ENCODE measurements at places on chromosomes 16 and 17.
A peak's percentile ranks its signal among the peaks of the same experiment; 100 is the strongest.

GRCh38 chr16:88505405-88506082, 52.5 kb downstream of the ZFPM1 start:
- no peak for DNase-seq

DNA sequence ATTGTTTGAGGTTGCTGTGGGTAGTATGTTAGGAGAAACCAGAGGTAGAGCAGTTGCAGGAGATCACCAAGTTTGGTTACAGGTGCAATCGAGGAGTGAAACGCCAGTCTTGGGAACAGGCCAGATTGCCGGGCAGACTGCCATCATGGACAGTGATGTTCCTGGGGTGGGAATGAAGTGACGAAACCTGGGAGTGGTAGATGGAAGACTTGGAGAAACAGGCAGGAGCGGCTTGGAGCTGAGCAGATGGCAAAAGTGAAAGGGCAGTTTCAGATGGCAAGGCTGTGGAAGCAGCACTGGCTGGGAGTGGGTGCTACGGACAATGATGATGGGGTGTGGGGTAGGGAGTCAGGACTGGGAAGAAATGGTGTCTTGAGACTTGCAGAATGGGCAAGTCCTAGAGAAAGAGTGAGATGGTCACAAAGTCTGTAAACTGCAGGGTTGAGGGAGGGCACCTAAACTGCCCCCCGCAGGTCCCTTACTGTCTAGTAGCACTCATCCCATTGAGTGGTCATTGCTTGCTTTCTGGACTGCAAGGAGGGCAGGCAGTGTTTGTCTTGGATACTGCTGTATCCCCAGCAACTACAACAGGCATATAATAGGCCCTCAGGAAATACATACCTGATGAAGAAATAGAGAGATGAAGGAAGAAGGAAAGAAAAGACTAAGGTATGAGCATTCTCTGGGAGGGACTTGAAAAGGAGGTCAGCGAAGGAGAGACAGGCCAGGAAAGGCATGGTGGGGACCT, 29.5 kb upstream of the ULK2 start:
- no peak for DNase-seq

DNA sequence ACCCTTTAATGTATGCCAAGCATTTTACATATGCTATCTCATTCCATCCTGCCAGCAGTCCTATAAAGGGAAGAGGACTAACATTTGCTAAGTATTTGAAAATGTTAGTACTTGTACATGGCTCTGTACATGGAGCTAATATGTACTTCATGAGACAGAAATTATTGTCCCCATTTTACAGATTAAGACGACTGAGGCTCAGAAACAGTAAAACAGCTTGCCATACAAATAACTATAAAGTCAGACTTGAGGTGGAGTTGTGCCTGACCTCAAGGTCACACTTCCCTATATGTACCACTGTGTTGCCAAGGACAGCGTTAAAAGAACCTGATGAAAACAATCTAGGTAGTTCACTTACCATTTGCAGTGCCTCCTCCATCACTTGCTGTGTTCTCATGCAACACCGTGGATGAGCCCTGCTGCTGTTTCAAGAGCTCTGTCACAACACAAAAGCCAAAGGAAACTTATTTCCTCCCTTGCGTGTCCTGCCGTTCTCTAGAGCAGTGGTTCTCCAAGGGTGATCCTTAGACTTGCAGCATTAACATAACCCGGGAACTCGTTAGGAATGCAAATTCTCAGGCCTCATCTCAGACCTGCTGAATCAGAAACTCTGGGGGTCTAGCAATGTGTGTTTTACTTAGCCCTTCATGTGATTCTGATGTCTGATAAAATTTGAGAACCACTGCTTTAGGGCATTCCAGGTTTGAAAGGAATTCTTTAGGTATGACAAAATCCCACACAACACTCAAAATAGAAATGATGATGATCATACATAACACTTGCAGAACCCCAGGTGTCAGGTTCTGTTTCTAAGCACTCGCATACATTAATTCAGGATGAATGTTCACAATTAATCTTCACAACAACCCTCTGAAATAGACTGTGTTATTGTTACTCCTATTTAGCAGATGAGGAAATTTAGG, 51.2 kb upstream of the MTMR4 start:
- no peak for DNase-seq

- no peak for DNase-seq
These were observed 111.7 kb downstream of the TANGO6 start for GRCh38 chr16:68954911-68955635.

- DNase-seq = peak; percentile 10
These were observed 24.3 kb downstream of the G6PC1 start for GRCh38 chr17:42924891-42925290.

GRCh38 chr17:67044016-67044772, at the start of gene CACNG1:
Gene CACNG1 (plus strand): TSS chr17:67044554. CDS start chr17:67044661, 107 bp downstream.
- no peak for DNase-seq

DNA sequence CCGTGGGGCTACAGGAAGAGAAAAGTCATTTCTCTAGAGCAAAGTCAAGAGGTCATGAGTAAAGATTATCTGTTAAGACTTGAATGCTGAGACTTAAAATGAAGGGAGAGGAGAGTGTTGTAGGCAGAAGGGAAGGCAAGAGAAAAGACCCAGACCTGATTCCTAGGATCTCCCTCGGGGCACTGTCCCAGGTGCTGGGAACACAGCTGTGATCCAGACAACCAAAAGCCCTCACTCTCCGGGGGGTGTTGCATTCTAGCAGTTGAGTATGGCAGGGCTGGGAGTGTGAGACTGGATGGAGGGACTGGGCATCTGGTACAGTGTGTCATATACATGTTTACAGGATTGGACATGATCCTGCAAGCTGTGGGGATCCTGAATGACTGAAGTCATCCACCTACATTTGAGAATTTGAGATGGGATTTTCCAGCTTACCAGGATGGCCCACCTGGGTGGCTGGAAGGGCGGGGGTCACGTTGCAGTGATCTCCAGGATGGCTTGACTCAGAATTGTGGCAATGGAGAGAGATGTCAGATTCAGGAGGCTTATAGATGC, 29.1 kb downstream of the ARSG start:
- no peak for DNase-seq

- no peak for DNase-seq
These were observed 66.8 kb downstream of the AKAP1 start for GRCh38 chr17:57151798-57152197.

DNA sequence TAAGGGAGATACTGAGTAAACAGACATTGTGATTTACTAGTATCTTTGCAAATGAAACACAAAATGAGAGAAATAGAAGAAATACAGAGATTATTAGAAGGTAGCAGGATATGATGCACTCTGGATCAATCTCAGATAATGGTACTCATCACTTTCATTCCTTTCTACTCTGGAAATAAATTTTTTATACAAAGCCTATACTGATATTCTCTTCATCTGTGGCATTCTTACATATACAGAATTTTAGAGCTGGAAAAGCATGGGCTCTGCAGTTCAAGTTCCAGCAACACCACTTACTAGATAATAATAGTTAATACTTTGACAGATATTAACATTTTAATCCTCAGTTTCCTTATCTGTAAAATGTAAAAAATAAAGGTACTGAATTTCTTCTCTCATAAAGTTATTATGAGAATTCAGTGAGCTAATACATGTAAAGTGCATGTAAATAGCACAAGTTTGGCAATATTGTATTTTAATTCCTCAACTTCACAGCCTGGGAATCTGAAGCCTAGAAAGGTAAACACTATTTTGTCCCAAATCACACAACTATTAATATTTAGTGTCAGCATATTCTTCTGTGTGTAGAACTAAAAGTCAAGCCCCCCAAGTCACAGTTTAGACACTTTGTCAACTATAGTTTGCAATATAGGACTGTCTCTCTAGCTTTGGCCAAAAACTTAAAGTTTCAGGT, 6.5 kb downstream of the RNF43 start:
- no peak for DNase-seq

- DNase-seq = no peak
These were observed 219.4 kb downstream of the TANC2 start for GRCh38 chr17:63185420-63185819.

DNA sequence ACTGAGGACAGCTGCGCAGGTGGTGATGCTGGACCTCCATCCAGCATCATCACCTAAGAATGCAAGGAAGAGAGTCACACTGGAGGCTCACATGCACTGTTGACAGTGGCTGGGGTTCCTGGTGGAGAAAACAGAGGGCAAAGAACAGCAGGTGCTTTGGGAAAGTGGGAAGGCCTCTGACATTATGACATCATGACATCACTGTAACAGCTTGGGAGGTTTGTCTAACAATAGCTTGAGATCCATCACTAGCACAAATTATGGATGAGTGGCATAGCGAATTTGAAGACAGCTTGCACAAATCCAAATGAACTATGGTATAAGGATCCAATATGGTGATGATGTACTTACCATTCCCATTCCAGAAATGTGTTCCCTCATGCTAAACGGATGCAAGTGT, 226.5 kb upstream of the MPHOSPH6 start:
- no peak for DNase-seq

DNA sequence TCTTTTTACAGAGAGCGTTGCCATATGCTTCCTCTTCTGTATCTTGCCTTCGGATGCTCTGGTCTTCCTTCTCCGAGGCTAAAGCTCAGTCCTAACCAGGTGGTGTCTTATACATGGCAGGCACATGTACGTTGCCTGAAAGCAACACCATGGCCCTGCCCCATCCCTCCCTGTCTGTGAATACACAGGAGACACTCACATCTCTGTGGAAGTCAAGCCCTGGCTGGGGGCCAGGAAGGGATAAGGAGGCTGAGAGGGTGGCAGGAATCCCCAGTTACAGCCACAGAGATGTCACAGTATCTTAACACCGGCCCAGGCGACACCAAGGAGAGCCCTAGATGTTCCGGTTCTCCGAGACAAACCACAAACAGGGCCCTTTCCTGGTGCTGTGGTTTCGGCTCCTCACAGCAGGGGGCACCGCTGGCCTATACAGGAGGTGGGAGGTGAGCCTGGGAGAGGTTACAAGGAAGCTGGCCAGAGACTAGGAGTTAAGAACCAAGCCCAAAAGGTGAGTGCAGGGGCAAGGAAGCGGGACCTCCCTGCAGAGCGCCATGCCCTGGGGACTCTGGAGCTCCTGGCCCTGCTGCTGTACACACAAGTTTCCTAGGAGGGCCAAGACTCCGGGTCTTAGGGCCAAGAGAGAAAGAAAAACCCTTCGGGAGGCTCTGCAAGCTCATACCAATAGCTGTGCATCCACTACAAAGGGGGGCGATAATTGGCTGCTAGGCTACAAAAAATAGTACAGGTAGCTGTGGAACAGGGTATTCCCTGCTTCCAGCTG, 41.7 kb downstream of the SRL start:
- DNase-seq = no peak

DNA sequence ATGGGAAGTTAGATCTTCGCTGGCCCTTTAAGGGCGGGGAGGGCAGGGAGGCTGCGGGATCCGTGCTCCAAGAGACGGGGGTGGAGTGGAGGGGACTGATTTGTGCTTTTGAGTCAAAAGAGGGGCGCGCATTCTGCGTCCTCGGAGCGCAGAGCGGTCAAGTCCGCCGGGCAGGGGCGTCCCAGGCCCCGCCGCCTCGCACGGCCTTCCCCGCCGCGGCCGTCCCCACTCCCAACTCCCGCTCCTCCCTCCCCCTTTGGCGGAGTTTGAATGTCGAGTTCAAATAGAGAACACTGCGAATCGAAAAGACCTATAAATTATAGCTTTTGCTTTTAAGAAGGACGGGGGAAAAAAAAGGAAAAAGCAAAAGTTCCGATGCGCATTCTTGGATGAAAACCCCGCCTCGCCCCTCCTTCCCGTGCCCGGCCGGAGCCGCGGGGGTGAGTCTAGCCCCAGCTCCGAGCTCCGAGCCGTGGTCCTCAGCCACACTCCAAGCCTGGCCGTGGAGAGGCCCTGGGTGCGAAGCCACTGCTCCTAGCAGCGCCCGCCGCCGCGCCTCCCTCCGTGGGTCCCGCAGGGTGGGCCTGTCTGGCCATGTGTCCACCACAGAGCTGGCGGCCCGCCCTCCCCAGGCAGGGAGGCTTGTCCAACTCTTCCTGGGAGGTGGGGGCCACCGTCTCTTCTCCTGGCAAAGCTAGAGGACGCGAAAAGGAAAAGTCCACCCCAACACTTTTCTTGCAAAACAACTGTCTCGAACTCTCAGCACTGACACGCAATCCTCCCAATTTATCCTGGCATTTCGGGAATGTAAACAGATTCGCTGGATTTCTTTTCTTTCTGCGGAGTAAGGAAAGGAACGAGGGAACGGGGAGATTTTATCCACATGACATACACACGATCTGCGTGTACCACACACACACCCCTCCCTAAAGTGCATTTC, 3.6 kb downstream of the CBX8 start:
- DNase-seq = no peak

DNA sequence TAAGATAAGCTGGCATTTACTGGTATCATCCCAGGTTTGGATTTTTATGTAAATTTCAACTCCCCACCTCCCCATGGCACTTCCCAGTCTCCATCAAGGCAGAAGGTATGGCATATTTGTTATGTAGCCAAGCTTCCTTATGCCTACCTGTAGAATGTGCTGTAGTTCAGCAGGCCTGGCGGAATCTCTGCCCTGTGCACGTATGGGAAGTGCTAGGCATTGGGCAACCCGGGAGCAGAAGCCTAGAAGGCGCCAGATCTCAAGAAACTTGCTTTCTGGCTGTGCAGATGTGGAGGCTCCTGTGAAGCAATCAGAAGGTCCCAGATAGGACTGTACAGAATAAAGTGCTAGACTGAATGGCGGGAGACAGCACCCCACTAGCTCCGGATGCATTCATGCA, 64.7 kb downstream of the SNX20 start:
- DNase-seq = no peak

DNA sequence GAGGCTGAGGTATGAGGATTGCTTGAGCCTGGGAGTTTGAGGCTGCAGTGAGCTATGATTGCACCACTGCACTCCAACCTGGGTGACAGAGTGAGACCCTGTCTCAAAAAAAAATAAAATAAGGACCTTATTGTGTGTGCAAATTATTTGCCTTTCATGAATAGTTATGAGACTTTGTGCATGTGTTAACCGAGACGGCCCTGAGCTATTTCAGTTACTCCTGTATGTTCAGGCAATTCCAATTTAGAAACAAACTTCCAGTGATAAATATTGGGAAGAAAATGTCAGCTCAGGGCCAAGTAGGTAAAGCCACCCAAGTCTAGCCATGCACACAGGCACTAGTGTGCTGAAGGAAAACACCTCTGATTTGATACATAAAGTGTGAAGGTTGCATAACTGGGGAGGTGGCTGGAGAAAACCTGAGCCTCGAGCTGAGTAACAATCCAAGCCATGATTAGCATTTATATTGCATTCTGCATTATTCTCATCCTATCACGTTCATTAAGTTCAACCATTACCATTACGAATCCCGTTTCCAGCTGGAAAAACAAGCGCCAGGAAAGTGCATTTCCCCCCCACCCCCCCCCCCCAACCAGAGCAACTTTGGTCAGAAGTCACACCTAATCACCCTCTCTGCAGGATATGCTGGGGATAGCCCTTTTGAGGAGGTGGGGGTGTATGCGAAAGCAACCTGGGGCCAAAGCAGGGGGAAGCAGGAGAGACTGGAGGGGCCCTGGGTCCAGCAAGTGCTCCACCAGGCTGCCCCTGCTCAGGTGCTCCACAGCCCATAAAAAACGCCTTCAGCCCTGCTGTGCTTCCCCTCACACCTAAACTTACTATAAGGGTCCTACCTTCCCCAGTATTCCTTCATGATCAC, 18.6 kb upstream of the ENDOV start:
- no peak for DNase-seq

GRCh38 chr17:66963521-66963908, 992 bp upstream of the CACNG4 start:
- DNase-seq = no peak

All from hematopoietic multipotent progenitor cell (in vitro differentiated cells).